Activated T-cell treated with anti-CD3 and anti-CD28 coated beads, Interleukin-2, amount 50 U/mL, for 4 hours (primary cell): ENCODE measurements at places on chromosomes 7 and 10. TPM values are rescaled to one million over a fixed set of nuclear protein-coding genes. Genes with fewer than 3 reads are reported as not detected.

Gene PLXNA4
- total RNA-seq = 0.38 TPM

GRCh38 chr10:96548589-96548988, 34.9 kb upstream of the TLL2 start:
- DNase-seq = no peak

- no peak for DNase-seq
Observed at GRCh38 chr7:113128031-113128430, 9.7 kb upstream of the SMIM30 start.

Gene PDZD7
- total RNA-seq = 0.05 TPM
